Kidney glomerular epithelial cell (primary cell): ENCODE measurements at places on chromosomes 12 and 14.

GRCh38 chr12:63846238-63846967, 1.9 kb downstream of the SRGAP1 start:
- peak; percentile 53 for DNase-seq

DNA sequence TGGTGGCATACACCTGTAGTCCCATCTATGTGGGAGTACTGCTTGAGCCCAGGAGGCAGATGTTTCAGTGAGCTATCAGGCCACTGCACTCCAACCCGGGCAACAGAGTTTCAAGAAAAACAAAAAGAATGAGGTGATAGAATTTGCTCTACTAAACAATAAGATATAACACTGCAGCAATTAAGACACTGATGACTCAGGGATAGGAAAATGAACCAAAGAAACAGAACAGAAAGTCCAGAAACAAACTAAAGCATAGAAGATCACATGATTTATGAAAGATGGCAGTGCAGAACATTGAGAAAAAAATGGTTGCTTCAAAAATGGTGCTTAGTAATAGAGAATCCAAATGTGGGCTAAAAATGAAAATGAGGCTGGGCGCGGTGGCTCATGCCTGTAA, 65.2 kb upstream of the AP4S1 start:
- no peak for DNase-seq

GRCh38 chr14:79404874-79405511, 806.3 kb downstream of the DIO2 start:
- no peak for DNase-seq

- no peak for DNase-seq
These were observed 279.9 kb upstream of the FAR2 start for GRCh38 chr12:28869197-28869596.

GRCh38 chr12:29591140-29592020, 93.9 kb upstream of the OVCH1 start:
- DNase-seq: no peak
